Pulmonary artery endothelial cell (primary cell): ENCODE measurements at places on chromosomes 12 and 14. TPM values are rescaled to one million over a fixed set of nuclear protein-coding genes. Genes with fewer than 3 reads are reported as not detected.
A peak's percentile ranks its signal among the peaks of the same experiment; 100 is the strongest.

The MYO1H gene
- not detected in 2 replicates for total RNA-seq

GRCh38 chr12:580813-581212, 82.4 kb downstream of the NINJ2 start:
- no peak for DNase-seq

GRCh38 chr14:91279354-91279753, 34.9 kb upstream of the GPR68 start:
- no peak for DNase-seq

DNA sequence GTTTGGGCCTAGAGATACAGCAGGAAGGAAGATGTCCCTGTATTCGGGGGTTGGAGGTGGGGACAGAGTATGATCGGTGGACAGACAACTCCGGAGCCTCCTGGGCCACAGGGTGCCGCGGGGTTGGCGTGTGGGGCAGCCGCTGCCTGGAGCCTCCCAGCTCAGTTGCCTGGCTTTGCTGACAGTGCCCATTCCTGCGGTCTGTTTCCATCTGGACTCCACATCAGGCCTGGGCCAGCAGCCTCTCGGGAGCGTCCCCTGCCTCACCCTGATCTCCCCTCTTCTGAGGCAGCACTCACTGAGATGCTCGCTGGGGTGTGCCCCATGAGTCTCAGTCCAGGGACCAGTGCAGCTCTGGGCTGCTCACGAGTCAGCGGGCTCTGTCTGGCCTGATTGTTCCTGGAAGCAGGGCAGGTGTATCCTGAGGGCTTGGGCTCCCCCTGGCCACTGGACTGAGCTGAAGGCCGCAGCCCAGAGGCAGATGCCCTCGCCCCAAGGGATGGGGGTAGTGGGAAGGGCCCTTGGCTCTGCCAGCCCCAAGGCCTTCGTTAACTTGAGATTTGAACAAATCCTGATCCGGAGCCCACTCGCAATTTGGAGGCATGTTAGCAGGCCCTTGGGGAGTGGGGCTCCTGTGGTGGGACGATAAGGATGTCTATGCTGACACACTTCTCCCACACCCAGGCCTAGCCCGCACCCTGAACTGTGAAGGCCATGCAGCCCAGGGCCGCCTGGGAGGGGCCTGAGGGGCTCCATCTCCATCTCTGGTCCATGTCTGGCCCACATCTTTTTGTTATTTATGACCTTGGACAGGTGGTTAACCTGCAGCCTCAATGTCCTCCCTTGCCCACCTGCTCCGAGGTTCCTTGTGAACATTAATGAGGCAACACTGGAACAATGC, 7.5 kb downstream of the HIP1R start:
- no peak for DNase-seq

The IFNG-AS1 gene
- not detected in 2 replicates for total RNA-seq

DNA sequence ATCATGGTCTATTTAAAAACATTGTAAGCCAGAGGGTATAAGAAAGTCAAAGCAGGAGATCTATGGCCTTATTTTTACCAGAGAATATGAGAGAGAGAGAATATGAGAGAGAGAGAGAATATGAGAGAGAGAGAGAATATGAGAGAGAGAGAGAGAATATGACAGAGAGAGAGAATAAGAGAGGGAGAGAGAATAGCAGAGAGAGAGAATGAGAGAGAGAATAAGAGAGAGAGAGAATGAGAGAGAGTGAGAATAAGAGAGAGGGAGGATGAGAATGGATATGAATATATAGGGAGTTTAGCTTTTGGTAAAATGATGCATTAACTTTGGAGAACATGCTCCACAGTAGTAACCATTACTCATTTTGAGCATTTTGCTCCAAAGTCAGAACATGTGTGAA, 48.0 kb upstream of the ALG10B start:
- DNase-seq: no peak

DNA sequence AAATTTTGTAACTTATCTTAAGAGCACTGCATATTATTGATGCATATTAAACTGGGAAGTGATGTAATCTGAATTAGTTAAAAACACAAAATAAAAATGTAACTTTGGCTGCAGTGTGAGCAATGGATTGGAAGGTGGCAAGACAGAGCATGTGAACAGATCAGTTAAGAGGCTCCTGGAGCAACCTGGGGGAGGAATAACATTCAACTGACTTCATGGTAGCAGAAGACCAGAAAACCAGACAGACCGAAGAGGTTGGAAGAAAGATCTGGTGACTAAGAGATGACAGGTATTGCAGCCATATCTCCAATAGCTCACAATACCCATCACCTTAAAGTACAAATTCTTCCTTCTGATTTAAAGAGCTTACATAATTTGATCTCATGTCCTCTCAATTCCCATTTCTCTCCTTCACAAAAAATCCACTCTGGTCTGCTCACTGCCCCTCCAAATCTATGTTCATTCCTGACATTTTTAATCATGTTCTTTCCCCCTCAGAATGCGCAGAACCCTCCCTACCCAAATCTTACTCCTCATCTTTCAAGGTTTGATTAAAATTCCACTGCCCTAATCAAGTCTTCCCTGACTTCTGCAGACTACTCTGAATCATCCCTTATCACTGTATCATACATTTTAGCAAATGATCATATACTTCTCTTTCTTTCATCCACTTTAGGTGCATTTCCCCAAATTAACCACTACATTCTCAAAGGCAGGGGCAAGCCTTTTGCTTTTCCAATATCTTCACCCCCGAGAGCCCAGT, 51.5 kb downstream of the DUSP16 start:
- no peak for DNase-seq

DNA sequence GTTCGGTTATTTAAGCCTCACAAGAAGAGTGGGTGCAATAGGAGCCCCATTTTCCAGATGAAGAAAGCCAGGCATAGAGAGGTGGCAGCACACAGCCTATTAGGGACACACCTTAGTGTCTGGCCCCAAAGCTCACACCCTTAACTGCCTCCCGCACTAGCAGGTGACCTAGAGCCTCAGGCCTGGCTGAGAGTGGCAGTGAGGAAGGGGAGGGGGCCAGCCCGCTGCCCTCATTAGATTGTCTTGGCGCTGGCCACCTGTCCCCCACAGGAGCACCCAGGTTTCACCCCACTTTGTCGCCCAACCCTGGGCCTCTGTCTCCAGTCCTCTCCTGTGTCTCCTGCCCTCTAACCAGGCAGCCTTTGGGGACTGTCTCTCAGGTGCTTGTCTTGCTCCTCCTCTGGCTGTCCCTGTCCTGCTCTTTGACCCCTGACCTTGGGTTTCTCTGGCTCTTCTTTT, 18.5 kb upstream of the PGF start:
- DNase-seq: no peak

The CLEC9A gene
- not detected in 2 replicates for total RNA-seq

DNA sequence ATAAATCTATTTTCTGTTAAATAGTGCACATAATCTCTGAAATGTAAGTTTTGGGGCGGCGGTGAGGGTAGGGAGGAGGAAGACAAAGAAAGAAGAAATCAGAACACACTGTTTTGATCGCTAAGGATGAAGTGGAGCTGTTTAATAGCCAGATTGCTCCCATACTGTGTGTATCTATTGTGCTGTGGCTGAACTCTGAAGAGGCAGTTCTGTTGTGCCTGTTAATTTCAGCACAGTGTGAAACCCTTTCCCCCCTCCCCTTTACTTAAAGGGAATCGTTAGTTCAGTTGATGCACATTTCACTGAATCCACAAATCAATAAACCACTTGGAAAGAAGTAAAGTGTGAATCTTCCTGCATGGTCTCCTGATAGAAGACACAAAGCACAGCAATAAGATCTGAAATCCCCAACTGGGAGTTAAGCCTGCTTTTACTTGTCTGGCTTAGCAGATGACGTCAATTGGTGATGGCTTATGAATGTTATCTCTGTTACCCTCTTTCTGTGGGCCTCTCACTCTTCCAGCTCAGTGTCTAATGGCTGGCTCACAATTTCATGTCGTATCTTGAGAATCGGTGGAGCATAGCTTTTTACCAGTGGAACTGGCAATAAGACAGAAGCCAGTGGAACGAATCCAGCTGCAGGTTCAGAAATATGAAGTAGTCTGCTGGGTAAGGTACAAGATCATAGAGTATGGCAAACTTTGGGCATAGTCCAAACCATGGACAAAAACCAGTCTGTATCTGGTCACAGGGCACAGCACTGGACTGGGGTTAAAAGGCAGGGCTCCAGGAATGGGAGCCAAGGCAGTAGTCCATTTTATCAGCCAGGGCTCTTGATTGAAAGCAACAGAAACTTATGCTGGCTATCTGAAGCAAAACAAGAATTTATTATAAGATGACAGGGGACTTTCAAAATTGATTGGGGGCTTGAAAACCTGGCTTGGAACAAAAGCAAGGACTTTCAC, 413.5 kb upstream of the SEL1L start:
- DNase-seq: no peak

The CHGA gene
- not detected in 2 replicates for total RNA-seq

The HRK gene
- not detected in 2 replicates for total RNA-seq

GRCh38 chr14:50944647-50945413, 547 bp upstream of the PYGL start:
- no peak for DNase-seq

DNA sequence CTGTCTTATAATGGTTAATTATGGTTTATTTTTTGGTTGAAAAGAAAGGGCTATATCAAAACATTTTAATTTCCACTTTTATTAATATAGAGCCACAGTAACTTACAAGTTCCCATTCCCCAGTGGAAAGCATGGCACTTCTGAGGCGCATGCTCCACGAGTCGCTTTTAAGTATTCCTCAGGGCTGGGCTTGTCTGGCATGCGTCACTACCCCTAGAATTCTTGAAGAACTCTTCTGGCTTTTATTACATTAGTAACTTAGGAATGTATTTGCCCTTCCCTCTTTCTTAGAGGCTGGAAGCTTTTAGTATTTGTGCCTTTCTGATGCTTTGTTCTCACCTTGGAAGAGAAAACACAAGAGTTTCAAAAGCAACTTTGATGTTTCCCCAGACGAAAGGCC, 81.1 kb downstream of the ESR2 start:
- DNase-seq: no peak

The SLC4A8 gene
- total RNA-seq: 3.7 and 5.1 TPM in 2 replicates

GRCh38 chr12:14984036-14984435, 11.2 kb downstream of the PDE6H start:
- no peak for DNase-seq

DNA sequence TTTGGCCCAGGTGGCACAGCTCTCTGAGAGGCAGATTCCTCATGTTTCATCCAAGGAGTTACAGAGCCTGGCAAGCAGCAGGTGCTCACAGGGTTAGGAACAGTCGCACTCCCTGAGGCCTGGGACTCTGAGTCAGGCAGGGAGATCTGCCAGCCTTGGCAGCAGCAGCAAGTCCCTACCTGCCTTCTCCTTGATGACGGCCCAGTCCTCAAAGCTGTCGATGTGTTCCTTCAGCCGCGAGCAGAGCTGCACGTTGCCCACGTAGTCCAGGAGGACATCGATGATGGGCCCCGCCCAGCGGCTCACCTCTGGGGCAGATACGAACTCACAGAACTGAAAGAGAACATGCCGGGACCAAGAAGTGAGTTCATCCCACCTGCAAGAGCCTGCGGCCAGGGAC, 10.4 kb downstream of the FAM181A start:
- no peak for DNase-seq

GRCh38 chr12:107402041-107403022, 283.3 kb upstream of the PWP1 start:
- DNase-seq: no peak

The DLK1 gene
- not detected in 2 replicates for total RNA-seq

The JKAMP gene
- 57.6 and 59.3 TPM in 2 replicates for total RNA-seq

GRCh38 chr14:44955528-44955927, 6.2 kb downstream of the KLHL28 start:
- DNase-seq: no peak

The IL31 gene
- not detected in 2 replicates for total RNA-seq

The SLC17A8 gene
- total RNA-seq: not detected in 2 replicates

DNA sequence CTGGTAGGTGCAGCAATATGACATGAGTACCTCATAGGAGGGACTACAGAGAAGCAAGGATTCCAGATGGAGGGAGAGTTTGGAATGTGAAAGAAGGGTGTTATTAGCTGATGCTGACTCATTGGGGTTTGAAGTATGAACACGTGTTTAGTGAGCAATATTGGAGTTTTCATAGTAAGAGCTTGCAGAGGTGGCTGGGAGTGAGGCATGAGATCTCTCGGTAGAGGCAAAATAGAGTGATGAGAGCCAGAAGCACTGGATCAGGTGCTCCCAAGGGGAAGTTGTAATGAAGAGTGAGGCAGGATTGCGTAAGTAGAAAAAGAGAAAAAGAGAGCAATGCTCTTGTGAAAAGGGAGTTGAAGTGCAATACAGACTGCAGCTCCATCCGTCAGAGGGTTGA, 42.1 kb downstream of the MGST1 start:
- no peak for DNase-seq

- DNase-seq: no peak
Observed at GRCh38 chr14:77543637-77544334, 45.2 kb upstream of the ISM2 start.

GRCh38 chr14:105647784-105648608, 121.6 kb downstream of the TMEM121 start:
- no peak for DNase-seq

The TSPAN9 gene
- 65.0 and 67.0 TPM in 2 replicates for total RNA-seq

DNA sequence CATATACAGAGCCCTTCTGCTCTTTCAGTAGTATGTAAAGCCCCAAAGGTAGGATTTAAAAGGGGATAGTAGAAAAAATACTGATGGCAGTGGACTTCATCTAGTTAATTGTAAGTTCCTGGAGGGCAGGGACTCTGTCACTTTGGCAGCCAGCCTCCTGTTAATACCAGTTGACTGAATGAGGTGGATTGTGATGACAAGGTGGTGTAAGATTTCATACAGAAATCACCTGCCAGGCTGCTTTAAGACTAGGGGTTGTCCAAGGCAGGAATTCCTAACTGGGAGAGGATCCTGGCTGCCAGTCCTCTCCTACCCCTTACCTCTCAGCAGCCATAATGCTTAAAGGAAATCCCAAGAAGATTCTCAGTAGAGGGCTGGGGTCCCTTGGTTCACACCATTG, 7.3 kb downstream of the DYRK2 start:
- no peak for DNase-seq

The PLEK2 gene
- 10.4 and 11.9 TPM in 2 replicates for total RNA-seq

GRCh38 chr14:103141117-103141796, 18.0 kb downstream of the TNFAIP2 start:
- peak; percentile 15 for DNase-seq

DNA sequence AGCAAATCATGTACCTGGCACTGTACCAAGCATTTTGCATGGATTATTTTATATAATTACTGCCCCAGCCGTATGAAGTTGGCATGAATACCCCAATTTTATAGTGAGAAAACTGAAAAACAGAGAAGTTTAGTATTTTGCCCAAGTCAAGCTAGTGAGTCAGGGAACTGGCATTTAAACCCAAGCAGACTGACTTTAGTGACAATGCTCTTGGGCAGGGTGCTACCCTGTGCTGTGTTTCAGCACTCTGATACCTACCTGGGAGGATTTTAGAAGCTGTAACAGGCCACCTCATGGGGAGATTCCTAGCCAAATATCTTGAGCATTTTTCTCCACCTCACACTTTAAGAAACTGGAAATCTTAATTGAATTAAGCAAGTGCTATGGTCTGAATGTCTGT, 98.1 kb upstream of the MAX start:
- no peak for DNase-seq

The TSPAN19 gene
- 0.07 and 0.14 TPM in 2 replicates for total RNA-seq

DNA sequence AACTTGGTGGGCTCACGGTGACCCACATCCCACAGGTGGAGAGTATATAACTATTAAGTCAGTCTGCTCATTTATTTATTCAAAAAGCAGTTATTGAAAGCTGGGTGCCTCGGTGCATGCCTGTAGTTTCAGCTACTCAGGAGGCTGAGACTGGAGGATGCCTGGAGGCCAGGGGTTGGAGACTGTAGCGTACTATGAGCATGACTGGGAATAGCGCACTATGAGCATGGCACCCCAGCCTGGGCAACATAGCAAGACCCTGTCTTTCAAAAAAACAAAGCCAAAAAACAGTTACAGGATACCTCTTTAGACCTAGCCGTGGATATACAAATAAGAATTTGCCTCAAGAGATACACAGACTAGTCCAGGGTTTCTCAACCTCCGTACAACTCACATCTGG, 139.8 kb downstream of the ZFP36L1 start:
- no peak for DNase-seq
